ENCODE measurements at places on chromosomes 7 and 10.

GRCh38 chr10:54961040-54961439 lies 160.0 kb upstream of the PCDH15 start:
- DNase-seq, result no peak

DNA sequence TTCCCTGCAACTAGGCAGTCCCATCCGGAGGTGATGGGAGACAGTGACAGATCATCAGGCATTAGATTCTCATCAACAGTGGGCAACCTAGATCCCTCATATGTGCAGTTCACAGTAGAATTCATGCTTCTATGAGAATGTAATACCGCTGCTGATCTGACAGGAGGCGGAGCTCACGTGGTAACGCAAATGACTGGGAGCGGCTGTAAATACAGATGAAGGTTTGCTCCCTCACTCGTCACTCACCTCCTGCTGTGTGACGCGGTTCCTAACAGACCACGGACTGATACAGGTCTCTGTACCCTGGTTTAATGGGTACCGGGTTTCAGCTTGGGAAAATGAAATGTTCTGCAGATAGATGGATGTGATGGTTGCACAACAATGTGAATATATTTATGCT lies 47.8 kb upstream of the PIK3AP1 start:
- no peak for DNase-seq

DNA sequence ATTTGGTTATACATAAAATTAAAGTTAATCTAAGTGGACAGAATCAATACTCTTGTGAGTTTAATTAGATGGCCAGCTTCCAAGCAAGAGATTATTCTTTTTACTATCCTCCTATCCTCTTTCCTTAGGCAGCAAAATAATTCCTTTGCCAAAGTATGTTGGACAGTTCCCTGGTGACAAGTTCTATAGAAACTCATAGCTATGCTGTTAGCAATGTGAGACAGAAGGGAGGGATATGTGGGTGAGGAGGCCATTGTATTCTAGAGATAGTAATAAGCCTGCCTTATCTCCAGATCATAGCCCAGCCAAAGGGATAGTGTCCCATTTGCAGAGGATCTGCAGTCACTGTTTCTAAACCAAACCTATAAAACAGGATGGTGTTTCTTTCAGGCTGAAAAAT lies 181.6 kb upstream of the HDAC9 start:
- DNase-seq, result no peak

GRCh38 chr7:117132321-117133120 lies 179.2 kb downstream of the ST7 start:
- DNase-seq, result no peak

DNA sequence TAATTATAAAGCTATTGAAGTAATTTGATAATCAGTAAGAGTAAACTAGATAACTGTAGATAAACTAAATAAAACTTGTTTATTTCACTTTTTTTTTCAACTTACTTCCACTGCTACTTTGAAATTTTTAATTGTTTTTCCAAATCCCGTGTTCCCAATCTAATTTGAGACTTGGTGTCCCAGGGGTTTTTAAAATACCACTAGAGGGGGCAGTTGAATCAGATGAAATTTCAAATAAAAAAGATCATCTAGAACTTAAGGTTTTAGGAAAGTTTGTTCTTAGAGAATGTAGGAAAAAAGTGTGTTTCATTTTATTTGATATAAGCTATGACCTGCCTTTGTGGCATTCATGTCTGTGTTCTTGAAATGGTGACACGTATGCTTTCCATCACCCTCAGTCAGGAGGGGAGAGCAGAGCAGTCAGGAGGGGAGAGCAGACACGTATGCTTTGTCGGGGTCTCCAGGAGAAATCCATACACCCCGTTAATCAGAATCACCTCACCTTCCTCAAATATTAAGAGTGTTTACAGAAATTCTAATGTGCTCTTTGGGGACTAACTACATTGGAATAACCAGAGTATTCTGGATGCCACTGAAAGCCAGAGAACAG lies 49.9 kb downstream of the C10orf67 start:
- no peak for DNase-seq

- DNase-seq, result no peak
Measured at GRCh38 chr10:118214776-118215175, 127.3 kb downstream of the FAM204A start.

All from NCI-H510A (cell line).